ENCODE measurements at places on chromosomes 16 and 17.

DNA sequence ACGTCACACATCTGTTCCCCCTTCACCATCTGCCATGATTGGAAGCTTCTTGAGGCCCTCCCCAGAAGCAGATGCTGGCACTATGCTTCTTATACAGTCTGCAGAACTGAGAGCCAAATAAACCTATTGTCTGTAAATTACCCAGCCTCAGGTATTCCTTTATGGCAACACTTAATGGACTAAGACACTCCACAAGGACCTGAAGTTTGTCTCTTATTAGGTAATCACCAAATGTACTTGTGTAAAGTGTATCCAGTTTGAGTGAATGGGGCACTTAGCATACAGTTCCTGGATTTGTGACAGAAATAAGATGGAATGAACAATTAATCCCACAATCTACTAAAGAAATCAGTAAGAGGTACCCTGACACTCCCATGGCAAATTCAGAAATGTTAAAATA lies 105.3 kb downstream of the SLC39A11 start:
- DNase-seq, result no peak

DNA sequence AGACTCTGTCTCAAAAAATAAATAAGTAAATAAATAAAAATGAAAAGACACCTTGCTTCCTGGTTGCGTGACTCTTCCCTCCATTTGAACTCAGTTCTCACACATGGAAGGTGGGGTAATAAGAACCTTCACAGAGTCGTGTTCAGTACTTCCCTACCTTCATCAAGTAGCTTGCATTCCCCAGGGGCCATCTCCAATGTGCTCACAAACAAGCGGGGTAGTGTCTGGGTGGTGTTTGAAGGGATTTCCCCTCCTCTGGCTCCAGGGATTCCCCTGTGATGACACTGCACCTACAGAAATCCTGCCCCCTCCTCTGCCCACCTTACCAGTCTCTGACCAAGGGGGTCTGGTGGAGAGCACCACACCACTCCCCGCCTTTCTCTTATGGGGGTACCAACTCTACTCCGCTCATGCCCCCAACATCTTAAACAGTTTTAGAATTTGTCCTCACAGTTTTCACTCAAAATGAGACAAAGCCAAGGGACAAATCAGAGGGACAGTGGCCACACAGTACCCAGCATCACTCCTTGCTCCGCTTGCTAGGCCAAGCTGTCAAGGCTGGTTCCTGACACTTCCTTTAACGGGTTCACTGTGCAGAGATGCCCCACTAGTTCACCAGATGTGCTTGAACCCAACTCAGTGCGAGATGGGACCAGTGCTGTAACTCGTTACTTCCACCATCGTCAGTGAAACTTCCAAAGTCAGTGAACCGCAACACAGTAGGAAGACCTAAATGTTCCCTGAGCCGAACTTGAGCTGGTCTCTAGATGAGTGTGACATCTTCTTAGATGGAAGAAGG lies 69.1 kb downstream of the COPRS start:
- no peak for DNase-seq

GRCh38 chr16:30011714-30012504 lies 1.1 kb upstream of the DOC2A start:
- no peak for DNase-seq

DNA sequence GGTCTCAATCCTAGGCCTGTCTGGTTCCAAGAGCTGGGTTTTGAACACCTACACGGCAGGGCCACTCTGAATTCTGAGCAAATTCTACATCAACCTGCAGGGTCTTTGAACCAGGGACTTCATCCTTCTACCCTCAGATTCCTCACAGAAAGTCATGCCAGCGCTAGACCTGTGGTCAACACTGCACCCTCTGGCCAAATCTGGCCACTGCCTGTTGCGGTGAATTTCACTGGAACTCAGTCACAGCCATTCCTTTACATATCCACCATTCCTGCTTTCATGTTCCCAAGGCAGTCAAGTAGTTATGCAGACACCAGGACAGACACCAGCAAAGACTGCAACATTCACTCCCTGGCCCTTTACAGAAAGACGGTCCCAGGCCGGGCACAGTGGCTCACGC lies 144.6 kb downstream of the C16orf95 start:
- DNase-seq, result no peak

GRCh38 chr17:64732336-64733006 lies 70.4 kb upstream of the SMURF2 start:
- DNase-seq, result peak; percentile 91

DNA sequence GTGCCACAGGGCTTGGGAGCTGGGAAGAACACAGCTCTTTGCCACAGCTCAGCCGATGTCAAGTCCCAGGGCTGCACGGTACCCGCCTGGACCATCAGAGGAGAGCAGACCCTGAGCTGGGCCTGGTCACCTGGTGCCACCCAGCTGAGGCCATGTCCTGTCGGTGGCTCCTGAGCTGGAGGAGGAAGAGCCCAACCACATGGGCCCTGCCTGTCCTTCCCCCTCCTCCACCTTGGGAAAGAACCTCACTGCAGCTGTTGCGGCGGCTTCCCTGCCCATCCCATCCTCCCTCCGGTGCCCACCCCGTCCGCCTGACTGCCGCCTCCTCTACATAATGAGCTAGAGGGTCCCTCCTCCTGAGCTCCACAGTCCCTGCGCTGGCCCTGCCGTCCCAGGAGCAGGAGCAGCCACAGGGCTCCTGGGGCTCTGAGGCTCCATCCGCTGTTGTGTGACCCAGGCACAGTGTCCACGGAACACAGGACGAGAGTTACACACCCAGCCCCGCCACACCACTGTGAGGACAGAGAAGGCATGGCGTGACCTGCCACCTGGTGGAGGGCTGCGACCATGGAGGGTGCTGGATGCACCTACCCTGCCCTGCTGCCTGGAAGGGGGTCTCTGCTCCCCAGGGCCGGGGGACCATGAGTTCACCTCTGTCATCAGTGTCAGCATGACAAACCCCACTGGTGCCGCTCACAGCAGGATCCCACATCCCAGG lies 21.4 kb upstream of the CHMP6 start:
- peak; percentile 69 for DNase-seq

GRCh38 chr16:65796481-65796880 lies 570.0 kb upstream of the CDH5 start:
- peak; percentile 66 for DNase-seq

DNA sequence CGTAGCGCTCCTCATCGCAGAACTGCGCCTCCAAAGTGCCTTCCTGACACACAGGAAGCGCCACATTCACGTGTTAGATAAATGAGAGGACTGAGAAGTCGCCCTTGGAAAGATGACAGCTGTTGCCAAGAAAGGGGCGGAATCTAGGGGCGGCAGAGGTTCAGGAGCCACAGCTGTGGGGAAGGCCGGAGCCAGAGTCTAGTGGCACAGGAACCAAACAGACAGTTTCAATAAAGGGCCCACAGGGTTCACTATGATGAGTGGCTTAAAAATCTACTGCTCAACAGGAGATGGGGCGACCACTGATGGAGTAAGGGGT lies 4.7 kb downstream of the FLCN start:
- no peak for DNase-seq

DNA sequence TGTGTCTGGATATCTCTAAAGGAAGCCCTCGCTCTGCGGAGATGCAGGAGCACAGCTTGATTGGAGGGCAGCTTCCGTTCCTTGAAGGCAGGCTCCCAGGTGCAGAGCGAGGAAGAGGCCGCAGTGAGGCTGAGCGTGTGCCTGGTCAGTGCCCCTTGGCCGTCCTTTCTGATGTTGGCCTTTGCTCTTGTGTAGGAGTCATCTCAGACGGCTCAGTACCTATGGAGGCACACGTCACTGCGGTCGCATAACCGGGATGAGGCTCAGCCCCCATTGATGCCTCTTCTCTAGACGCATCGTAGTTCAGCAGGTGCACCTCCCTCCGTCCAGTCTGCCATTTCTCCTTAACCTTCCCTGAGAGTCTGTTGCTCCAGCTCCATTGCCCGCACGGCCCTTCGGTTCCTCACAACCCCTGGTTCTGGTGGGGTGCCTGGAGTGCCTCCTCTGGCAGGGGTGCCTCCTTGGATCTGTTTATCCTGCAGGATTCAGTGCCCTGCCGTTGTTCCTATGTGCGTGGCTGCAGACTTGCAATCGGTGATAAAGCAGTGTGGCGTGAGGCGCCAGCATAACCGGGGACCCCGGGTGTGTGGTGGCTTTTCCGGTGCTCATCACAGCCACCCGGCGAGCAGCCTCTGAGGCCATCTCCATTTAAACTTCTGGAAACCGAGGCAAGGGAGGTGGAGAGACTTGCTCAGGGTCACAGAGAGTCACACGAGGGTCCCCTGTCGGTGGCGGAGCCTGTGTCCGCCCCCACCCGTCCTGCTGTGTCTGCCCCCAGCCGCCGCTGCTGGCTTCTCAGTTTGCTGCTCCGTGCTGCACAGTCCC lies 188.8 kb upstream of the CHMP6 start:
- no peak for DNase-seq

DNA sequence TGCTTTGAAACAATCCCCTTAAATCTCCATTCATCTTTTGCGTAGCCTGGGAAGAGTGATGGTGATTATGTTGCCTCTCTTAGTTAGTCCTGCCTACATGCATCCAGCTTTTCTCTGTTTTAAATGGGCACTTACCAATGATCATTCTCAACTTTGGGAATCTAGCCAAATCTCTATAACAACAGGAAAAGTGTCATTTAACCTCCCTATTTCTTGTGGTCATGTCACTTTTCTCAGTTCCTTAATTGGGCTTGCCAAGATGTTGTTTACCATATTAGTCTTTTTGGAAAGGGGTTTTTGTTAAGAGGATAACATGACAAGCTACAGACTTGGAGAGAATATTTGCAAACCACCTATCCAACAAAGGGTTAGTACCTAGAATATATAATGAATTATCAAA lies 15.6 kb upstream of the CLEC10A start:
- peak; percentile 60 for DNase-seq

DNA sequence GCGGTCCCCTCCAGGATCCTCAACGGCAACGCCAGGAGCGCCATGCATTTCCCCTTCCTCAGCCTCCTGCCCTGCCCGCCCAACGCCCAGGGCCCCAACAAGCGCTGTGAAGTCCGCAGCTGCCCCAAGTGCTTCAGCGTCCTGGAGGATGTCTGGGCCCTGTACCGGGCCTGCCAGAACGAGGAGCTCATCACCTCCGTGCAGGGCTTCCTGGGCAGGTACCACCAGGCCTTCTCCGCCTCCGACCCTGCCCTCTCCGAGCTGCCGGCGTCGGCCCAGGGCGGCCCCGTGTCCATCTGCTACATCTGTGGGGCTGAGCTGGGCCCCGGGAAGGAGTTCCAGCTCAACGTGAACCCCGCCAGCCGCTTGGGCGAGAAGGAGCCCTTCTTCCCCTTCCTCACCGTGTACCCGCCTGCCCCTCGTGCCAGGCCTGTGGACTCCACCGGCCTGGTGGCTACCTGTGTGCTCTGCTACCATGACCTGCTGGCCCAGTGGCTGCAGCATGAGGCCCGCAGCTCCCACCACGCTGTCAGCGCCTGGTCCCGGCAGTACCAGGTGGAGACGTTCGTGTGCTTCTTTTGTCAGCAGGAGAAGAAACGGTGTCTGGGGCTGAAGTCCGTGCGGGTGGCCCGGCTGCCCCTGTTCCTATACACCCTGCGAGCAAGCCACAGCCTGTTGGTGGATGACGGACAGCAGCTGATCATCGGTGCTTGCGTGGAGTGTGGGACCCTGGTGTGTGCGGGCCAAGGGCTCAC lies 58.9 kb upstream of the CIBAR2 start:
- DNase-seq, result no peak

Measured in muscle of leg (tissue), 16 donors.